ENCODE measurements at places on chromosomes 1 and 21. TPM values are rescaled to one million over a fixed set of nuclear protein-coding genes. Genes with fewer than 3 reads are reported as not detected.

TLCD4 gene
- 2.3 TPM for total RNA-seq

IFI44L gene
- total RNA-seq, result 2.7 TPM

OXCT2 gene
- total RNA-seq, result 1.7 TPM

FCRLB gene
- 1.1 TPM for total RNA-seq

TNFSF4 gene
- 0.17 TPM for total RNA-seq

TDRD10 gene
- total RNA-seq, result under 0.01 TPM

WNT3A gene
- not detected for total RNA-seq

CD46 gene
- 158 TPM for total RNA-seq

SLC9C2 gene
- total RNA-seq, result not detected

CLEC20A gene
- not detected for total RNA-seq

GUCA2A gene
- total RNA-seq, result not detected

BRINP3 gene
- not detected for total RNA-seq

S100A12 gene
- 0.66 TPM for total RNA-seq

BMP8B gene
- not detected for total RNA-seq
